ENCODE measurements at places on chromosomes 16 and 17.

DNA sequence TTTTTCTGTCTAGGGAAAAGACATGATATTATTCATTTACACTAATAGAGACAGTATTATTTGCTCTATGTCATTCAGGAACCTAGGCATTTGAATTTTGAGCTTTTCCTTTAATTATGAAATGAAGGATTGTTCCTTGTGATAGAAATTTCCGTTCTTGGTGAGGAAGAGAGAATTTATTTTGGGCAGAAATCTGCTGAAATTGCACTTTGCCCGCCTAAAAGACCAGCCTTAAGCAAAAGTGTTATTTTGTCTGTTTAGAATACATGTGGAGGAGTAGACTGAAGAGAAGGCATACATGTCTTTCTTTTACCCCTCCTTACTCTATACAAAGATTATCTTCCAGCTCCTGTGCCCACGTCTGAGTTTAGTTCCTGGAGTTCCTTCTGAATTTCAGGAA is 16.8 kb upstream of the KRT10 start:
- DNase-seq: no peak

GRCh38 chr17:44345454-44346026 is 438 bp downstream of the GRN start:
- peak; percentile 88 for DNase-seq

DNA sequence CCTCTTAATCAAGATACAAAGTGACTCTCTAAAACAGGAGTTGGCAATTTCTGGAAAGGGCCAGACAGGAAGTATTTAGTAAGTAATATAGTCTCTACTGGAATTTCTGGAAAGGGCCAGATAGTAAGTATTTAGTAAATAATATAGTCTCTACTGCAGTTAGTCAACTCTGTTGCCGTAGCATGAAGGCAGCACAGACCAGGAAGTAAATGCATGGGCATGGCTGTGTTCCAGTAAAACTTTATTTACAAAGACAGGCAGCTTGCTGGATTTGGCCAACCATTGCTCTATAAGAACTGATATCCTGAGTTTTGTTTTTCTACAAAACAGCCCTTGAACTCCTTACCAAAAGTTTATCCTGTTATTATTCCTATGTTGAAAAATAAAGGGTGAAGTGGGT is 16.9 kb downstream of the LDAF1 start:
- DNase-seq: no peak

GRCh38 chr17:41812381-41813151 is at the start of gene FKBP10:
TSS of gene FKBP10 (plus strand) at chr17:41813004. CDS start at chr17:41813035, 31 bp downstream.
- peak; percentile 46 for DNase-seq

Measured in Ammon's horn (tissue), 1 donor.